Ecto neural progenitor cell (in vitro differentiated cells): ENCODE measurements at places on chromosomes 1 and 21.

- no peak for DNase-seq
Measured at GRCh38 chr1:208485512-208485911, 241.3 kb upstream of the PLXNA2 start.

DNA sequence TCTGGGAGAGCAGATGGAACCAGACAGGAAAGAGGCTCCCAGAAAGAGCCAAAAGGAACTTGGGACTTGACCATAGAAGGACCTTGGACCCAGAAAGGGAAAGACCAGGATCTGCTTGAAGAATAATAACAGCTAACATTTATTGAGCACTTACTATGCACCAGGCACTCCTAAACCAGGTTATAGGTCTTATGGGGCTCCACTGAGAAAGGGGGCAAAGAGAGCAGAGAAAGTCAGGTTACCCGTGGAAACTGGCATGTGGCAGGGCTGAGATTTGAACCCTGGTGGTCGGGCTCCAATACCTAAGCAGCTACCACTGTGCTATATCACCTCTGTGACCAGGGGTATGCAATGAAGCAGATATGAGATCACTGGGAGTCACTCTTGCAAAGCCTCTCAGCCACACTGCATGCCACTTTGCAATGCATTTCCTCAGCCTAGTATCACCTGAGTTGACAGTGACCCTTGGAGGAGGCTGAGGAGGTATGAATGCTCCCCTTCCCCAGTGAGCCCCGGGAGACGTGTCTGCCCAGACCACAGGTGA lies 37.8 kb downstream of the HSPG2 start:
- no peak for DNase-seq

GRCh38 chr1:61233121-61233660 lies 150.8 kb downstream of the NFIA start:
- DNase-seq: no peak

DNA sequence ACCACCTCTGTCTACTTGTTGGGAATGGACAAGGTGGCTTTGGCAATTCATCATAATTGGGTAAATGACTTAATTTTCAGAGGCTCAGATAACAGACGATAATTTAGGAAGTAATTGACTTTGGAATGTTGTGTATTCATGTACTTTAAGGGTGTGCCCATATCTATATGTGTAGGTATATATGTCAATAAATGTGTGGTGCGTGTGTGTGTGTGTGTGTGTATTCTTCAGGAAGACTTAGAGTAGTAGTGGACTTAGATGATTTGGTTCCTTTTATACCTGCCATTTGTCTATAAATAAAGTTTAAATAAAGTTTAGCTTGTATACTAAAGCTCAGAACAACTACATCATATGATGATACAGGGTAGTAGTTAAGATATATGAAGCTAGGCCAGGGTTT lies 20.0 kb upstream of the JUN start:
- DNase-seq: no peak

- no peak for DNase-seq
Measured at GRCh38 chr1:240096974-240097373, 5.3 kb downstream of the FMN2 start.

DNA sequence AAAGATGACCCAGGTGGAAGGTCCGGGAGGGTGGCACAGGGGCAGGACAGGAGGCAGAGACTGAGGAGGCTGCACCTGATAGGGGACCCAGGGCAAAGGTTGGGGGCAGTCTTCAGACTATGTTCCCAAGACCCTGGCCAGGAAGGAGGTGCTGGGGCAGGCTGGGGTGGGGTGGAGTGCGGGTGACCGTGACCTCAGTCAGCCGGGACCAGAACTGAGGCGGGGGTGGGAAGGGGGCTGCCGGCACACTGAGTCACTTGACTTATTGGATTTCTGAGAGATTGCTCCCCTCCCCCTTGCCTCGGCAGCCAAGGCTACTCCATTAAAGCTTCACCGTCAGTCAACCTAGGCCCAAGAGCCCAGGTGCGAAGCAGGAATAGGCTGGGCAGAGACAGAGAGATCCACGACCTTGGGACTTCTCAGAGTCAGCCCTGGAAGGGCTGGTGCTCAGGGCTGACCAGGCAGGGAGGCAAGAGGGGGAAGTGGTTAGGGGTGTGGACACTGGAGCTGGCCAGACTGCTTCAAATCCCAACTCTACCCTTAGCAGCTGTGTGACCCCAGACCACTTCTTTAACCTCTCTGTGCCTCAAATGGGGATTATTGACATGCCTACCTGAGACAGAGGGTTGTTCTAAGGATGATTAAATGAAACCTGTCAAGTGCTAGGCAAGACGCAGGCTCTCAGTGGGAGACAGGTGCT lies 47.9 kb upstream of the LAPTM5 start:
- no peak for DNase-seq

- DNase-seq: no peak
Measured at GRCh38 chr21:41831866-41832595, 47.1 kb downstream of the PRDM15 start.

GRCh38 chr1:113734357-113735055 lies 24.8 kb downstream of the PHTF1 start:
- no peak for DNase-seq

GRCh38 chr1:33269621-33270020 lies 13.3 kb downstream of the ZNF362 start:
- DNase-seq: no peak

DNA sequence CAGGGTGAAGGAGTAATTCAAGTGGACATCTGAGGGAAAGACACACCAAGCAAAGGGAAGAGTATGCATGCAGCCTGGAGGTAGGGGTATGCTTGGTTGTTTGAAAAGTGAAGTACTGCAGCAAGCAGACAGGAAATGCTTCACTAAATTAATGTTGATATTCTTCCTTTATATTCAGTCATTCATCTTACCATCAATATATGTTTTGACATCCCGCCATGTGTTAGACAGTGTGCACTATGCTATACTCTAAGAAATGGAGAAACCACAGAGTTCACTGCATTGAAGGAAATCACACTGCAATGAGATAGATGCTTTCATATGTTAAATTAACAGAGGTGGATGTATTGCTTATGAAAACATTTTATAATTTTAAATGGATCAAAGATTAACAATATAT lies 82.9 kb downstream of the HSPA13 start:
- DNase-seq: no peak

DNA sequence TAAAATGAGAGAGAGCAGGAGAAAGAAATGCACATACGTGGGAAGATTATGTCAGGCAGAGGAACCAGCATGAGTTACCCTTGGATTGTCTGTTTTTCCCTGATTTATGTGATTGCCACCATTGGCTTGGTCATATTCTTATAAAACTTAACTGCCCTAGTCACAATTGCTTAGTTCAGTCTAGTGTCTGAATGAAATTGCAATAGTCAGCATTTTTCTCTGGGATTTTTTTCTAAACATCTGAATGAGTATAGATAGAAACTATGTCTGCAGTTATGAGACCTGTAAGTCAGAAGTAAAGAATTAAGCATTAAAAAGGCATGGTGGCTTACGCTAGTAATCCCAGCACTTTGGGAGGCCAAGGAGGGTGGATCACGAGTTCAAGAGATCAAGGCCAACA lies 889.8 kb downstream of the PLA2G4A start:
- no peak for DNase-seq

GRCh38 chr1:95562230-95562629 lies 328.2 kb downstream of the RWDD3 start:
- DNase-seq: no peak

DNA sequence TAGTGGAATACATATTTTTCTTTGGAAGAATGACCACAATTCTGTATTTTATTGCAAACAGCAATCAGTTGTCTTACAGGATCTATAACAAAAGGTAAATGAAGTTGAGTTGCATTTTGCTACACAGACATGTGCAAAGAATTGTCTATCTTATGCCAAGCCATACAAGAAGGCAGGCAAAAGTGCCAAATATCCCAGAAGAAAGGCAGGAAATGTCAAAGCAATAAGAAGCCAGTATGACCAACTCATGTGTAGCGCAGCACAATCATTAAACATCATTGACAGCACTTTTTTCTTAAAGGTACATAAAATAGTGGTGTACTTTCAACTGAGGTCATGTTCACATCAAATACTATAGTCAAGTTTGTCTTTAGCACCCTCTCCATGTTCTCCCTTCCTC lies 42.7 kb downstream of the NIBAN1 start:
- no peak for DNase-seq

- DNase-seq: no peak
Measured at GRCh38 chr1:5628416-5628815, 363.8 kb downstream of the NPHP4 start.

GRCh38 chr1:61279570-61279969 lies 197.2 kb downstream of the NFIA start:
- DNase-seq: no peak

- no peak for DNase-seq
Measured at GRCh38 chr1:94553931-94554330, 12.4 kb upstream of the F3 start.

- no peak for DNase-seq
Measured at GRCh38 chr1:202923533-202923932, 3.5 kb downstream of the KLHL12 start.

- DNase-seq: no peak
Measured at GRCh38 chr1:10760566-10761502, 35.6 kb downstream of the CASZ1 start.

DNA sequence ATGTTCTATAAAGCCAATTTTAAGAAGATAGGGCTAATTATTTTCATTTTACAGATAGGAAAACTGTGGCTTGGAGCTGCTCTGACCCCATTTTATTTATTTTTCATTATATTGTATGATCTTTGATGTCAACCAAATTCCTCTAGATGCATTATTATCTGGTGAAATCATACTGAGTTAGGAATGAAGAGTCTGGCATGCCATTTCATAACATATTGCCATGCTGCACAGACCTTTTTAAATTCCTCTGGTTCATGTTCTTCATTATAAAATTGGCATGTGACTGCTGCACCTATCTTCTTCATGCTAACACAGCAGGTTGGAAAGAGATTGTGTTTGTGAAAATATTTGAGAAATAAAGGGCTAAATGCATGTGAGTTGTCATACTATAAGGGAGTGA lies 12.7 kb downstream of the PRRX1 start:
- DNase-seq: no peak

- DNase-seq: no peak
Measured at GRCh38 chr1:150613061-150613920, 16.1 kb downstream of the ENSA start.

- DNase-seq: no peak
Measured at GRCh38 chr1:227298512-227299240, 19.6 kb downstream of the CDC42BPA start.

- no peak for DNase-seq
Measured at GRCh38 chr1:65434760-65435159, 14.3 kb downstream of the LEPR start.

- DNase-seq: peak; percentile 64
Measured at GRCh38 chr1:23423415-23424292, 894 bp downstream of the TCEA3 start.

DNA sequence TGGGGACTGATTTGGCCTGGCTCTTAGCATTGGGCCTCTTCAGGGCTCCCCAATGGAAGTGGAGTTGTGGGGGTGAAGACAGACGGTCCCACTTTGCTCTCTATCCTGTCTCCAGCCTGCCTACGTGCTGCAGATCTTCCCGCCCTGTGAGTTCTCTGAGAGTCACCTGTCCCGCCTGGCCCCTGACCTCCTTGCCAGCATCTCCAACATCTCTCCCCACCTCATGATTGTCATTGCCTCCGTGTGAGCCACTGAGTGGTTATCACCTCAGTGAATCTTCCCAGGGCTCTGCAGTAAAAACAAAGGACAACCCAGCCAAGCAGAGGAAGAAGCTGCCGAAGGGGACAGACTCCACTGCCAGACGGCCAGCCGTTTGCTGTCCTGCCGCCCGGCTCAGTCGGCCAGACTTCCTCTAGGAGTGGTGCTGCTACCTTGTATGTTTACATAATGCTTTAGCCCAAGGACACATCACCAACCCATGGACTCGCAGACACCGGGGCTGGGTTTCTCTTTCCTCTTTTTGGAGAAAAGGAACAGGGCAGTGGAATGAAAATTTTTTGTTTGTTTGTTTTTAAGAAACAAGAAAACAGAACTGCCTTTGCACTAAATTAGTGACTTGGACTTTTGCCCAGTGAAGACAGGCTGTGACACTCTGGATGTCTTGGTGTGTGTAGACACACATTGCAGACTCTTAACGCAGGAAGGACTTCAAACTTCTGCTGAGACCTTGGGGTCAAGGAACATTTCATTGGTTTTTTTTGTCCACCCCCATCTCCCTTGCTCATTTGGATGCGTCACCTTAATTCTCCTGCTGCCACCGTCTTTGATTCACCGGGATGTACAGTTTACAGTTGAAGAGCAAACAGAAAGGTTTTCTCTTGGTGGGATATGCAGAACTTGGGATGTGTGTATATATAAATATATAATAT lies 36.5 kb downstream of the ZBTB17 start:
- DNase-seq: peak; percentile 38

GRCh38 chr1:54777011-54777410 lies 12.7 kb upstream of the PARS2 start:
- DNase-seq: no peak

DNA sequence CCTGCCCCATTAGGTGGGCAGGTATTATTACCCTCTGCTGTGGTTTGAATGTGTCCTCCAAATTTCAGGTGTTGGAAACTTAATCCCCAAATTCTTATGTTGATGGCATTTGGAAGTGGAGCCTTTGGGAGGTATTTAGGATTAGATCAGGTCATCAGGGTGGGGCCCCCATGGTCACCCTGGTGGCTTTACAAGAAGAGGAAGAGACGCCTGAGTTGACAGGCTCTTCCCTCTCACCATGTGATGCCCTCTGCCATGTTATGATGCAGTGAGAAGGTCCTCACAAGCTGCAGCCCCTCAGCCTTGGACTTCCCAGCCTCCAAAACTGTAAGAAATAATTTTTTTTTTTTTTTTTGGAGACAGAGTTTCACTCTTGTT lies 8.8 kb upstream of the THEMIS2 start:
- no peak for DNase-seq

DNA sequence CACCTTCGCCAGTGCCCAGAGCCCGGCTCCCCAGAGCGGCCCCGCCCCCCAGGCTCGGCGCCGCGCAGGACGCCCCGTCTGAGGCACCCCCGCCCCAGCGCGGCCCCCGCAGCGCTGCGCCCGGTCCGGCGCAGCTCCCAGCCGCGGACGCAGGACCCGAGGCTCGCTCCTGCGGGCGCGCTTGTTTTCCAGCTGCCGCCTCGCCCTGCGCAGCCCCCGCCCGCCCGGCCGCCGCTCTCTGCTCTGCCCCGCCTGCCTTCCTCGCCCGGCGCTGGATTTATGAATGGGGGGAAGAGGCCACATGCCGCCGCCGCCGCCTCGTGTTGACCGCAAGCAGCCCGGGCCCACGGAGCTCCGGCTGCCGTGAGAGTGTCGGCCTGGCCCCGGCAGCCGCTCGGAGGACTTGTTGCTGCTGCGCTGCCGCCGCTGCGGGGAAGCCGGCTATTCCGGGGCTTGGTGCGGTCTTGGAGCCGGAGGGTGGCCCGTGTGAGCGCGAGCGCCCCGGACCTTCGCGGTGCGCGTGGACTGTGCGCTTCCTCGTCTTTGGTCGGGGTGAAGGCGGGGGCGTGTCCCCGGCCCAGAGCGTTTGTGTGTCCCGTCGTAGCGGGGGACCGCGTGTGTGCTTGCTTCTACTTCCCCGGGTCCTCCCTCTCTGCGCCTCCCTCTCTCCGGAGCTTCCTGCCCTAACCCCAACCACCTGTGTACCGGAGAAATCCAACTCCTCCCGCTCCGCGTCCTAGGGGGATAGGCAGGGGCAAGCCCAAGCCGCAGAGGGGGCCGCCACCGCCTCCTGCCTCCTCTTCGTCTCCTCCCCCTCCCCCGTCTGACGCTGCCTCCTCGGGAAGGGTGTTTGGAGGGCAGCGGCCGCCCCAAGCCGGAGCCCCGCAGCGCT lies 736 bp downstream of the KCNC4 start:
- peak; percentile 71 for DNase-seq
